Astrocyte of the spinal cord (primary cell): ENCODE measurements at places on chromosomes 1 and 21.
A peak's percentile ranks its signal among the peaks of the same experiment; 100 is the strongest.

GRCh38 chr1:87705233-87705632 lies 376.6 kb downstream of the LMO4 start:
- no peak for DNase-seq

- no peak for DNase-seq
Measured at GRCh38 chr1:160420881-160421842, 20.8 kb downstream of the VANGL2 start.

DNA sequence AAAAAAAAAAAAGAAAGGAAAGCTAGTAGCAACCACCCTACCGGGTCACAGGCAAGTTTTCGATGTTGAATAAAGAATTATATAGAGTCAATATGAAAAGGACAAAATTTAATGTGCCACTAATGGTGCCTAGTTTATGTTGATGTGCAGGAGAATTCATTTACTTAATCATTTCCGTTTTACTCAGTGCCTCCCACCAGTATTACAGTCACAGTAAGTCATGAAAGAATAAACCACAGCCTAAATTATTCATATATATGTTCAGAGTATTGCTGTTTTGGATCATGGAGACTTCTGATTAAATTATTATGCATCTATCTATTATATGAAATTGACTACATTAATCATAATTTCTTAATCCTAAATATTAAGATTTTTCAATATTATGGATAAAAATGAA lies 35.3 kb downstream of the FNBP1L start:
- no peak for DNase-seq

DNA sequence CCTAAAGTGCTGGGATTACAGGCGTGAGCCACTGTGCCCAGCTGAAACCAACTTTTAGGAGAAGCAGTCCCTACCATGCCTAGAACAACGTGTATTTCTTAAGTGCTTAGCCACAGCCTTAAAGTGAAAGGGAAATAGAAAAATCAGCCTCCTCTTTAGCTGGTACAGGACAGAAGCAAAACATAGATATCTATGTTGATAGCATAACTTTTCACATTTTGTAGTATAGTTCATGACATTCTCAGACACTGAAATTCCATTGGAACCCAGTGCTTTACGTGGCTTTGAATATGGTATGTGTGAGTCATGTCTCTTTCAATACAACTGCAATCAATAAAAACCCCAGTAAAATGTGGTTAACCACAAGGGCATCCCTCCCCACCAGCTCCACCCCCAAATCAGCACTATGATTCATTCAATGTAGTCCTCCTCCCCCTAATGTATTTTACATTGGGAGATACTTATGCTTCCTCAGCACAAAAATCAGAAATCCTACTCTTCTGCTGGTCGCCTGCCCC lies 32.1 kb downstream of the TGFB2 start:
- DNase-seq = peak; percentile 98

GRCh38 chr1:233229288-233229687 lies 66.2 kb downstream of the PCNX2 start:
- DNase-seq = peak; percentile 16

DNA sequence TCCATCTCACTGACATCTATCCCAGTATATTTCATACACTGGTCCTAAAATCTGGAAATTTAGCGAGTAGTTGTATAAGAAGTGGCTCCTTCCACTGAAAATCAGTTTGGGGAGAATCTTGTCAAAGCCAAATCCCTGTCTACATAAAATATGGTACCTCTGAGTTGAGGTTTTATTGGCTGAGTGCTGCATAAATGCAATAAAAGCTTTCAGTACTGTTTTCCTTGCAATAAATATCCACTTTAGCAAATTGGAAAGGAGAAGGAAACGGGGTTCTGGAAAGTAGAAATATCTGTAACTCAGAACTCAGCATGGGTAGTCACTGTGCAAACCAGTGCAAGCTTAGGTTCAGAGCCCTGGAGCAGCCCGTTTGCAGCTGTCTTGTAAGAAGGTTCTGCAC lies 580.2 kb downstream of the SMYD3 start:
- DNase-seq = no peak

GRCh38 chr1:20740781-20741180 lies 8.3 kb upstream of the SH2D5 start:
- DNase-seq = no peak

DNA sequence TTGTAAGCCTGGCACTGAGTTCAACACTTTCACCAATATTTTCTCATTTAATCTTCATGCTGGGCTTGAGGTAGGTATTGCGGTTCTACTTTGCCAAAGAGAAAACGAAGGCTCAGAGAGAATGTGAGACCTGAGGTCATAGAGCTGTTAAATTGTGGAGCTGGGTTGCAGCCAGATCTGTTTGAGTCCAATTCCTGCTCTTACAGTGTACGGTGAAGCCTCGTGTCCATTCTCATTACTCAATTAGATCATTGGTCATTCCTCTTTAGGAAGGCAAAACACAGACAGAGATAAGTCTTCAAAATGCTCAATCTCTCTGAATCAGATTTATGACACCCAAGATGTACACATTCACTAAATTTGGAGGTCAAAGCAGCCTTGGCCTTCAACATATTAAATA lies 559.0 kb upstream of the DAB1 start:
- DNase-seq = no peak

DNA sequence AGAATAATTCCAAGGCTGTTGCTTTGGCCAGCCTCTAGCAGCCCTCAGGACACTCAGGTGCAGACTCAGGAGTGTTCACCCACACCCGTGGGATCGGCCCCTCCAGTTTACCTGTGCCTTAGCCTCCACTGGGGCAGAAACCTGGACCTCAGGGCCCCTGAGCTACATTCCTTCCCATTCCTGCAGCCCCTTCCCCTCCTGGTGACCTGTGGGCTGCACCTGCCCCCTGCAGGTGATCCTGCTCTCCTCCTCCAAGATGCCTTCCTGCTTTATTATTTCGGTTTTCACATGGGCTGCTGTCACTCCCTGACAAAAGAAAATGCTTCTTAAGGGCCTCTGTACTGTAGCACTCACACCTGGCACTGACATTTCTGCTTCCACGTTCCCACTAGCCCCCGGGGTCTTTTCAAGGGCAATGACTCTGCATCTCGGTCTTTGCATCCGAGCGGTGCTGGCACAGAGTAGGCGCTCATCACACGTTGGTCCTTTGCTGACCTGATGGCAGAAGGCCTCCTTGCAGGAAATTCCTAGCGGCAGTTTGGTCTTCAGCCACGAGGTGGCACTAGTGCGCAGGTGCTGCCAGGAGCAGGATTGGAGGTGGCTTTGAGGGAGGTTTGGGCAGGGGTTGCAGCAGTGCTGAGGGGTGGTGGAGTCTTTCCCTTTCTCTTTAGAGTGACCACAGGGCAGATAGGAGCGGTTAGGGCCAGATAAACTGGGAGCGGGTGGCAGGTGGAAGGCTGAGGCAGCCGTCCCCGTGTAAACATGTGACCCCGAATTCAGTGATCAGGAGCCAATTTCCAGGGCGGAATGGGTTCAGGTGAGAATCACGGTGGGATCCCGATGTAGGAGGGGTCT lies 25.3 kb upstream of the ETV3 start:
- DNase-seq = peak; percentile 62

- peak; percentile 85 for DNase-seq
Measured at GRCh38 chr1:93753791-93754763, 72.4 kb upstream of the BCAR3 start.

DNA sequence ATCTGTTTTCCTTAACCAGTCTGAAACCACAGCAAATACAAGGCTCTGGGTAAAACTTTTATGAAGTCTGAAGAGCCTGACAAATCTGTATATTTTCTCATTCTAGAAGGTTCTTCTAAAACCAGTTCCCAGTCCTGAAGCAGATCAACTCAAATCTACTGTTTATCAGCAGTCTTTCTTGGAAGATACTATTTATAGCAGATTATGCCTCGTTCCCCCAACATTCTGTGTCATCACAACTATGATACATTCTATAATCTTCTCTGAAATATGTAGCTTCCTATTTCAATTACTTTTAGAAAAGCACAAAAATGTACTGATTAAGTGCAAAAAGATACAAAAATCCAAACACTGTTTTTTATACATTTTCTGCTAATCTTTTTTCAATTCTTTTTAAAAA lies 67.5 kb downstream of the NIBAN1 start:
- DNase-seq = no peak

DNA sequence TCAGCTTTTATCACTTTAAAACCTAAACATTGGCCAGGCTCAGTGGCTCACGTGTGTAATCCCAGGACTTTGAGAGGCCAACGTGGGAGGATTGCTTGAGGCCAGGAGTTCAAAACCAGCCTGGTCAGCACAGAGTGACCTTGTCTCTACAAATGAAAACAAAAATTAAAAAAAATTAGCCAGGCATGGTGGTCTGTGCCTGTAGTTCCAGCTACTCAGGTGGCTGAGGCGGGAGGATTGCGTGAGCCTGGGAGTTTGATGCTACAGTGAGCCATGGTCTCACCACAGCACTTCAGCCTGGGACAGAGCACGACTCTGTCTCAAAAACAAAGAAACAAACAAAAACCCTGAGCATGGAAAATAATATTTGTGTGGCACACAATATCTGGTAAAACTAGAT lies 143.5 kb upstream of the HNRNPU start:
- DNase-seq = no peak

GRCh38 chr1:30779294-30780071 lies 21.9 kb upstream of the LAPTM5 start:
- peak; percentile 71 for DNase-seq

DNA sequence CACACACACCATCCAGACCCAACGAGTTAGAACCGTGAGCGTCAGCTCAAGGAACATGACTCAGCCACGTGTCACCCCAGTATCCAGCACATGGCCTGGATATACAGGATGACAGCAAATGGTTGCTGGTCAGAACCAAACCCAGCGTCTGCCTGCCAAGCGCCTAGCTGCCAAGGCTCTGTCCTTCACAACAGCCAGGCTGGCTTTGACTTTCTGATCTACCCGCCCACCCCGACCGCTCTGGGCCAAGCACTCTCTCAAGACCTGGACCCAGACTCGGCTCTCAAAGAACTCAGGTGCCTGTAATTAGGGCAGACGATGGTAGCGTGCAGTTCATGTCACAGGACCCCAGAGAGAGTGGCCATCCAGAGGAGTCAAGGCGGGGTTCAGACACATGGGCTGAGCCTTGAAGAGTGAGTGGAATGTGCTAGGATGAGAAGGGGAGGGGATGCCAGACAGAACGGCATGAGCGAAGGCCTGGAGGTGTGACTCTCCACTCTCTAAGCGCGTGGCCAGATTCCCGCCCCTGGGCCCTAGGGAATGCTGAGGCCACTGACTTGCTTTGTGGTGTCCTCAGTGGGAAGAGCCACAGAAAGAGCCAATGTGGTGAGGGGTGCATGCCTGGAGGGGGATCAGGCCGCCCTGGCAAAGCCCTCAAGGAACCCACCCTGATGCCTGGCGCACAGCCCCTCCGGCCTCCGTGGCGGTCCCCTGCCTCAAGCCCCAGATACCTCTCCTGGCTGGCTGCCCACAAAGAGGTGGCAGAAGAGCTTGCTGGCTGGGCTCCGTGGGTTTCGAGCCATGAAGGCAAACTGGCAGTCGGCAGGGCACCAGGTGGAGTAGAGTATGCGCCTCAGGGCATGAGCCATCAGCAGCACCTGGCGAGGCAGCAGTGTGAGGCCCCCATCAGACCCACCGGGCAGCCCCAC lies 7.0 kb downstream of the SH2D5 start:
- DNase-seq = peak; percentile 53

- no peak for DNase-seq
Measured at GRCh38 chr21:31326522-31327242, 17.4 kb downstream of the TIAM1 start.

DNA sequence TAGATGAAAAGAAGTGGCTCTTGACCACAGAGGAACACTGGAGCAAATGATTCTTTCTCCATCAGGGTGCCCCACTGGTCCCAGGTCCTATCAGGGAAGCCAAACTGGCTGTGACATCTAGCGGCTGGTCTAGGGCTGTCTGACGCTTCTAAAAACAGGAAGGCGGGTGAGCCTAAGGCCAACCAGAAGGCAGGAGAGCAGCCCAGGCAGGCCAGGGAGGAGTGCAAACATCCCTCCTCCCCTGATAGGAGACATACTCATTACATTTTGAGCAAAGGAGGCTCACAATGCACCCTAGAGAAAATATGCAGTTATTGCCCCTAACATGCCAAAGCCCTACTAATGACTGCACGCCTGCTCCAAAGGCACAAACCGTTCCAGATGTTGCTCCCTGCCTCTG lies 10.4 kb upstream of the FOXE3 start:
- no peak for DNase-seq

- DNase-seq = no peak
Measured at GRCh38 chr1:41715441-41716095, 203.2 kb downstream of the HIVEP3 start.

- DNase-seq = no peak
Measured at GRCh38 chr1:194104247-194104844, 917.9 kb upstream of the B3GALT2 start.

GRCh38 chr1:98672189-98672588 lies 10.7 kb downstream of the SNX7 start:
- no peak for DNase-seq

GRCh38 chr1:59332983-59333382 lies 36.1 kb downstream of the FGGY start:
- DNase-seq = peak; percentile 71

GRCh38 chr1:43868741-43869067 lies 64.9 kb upstream of the ARTN start:
- peak; percentile 75 for DNase-seq

DNA sequence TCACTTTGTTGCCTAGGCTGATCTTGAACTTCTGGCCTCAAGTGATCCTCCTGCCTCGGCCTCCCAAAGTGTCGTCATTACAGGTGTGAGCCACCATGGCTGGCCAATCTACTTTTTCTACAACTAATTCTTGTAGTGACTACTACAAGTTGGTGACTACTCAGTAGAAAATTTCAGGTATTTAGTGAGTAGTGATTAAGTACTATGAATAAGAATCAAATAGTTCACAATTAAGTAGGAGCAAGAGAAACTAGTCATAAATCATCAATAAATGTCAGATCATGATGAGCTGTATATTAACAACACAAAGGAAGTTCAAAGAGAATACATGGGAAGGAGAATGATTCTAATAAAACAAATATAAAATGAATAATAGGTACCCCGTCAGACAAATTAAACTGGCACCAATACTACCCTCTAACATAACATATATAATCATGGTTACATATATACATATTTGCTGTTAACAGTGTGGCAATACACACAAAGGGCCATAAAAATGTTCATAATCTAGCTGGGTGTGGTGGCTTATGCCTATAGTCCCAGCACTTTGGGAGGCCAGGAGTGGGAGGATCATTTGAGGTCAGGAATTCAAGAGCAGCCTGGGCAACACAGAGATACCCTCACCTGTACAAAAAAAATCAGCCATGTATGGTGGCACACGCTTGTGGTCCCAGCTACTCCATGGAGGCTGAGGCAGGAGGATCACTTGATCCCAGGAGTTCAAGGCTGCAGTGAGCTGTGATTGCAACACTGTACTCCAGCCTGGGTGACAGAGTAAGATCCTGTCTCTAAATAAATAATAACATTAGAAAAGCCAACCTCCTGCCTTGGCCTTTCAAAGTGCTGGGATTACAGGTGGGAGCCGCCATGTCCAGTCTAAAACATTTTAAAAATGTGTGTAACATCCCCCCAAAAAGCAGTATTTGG lies 19.1 kb downstream of the YY1AP1 start:
- DNase-seq = no peak
